ENCODE measurements at places on chromosomes 7 and 10. TPM values are rescaled to one million over a fixed set of nuclear protein-coding genes. Genes with fewer than 3 reads are reported as not detected.
A peak's percentile ranks its signal among the peaks of the same experiment; 100 is the strongest.

PLCE1 gene
- not detected for total RNA-seq

RAPGEF5 gene
- total RNA-seq: 0.72 TPM

UPK3BL2 gene
- total RNA-seq: 20.5 TPM

NEUROD6 gene
- not detected for total RNA-seq

FGL2 gene
- total RNA-seq: 9.6 TPM

MMP21 gene
- total RNA-seq: 0.25 TPM

CHAT gene
- total RNA-seq: not detected

AKR1C4 gene
- not detected for total RNA-seq

GIMAP8 gene
- total RNA-seq: 31.0 TPM

OR2A42 gene
- total RNA-seq: not detected

LRRD1 gene
- total RNA-seq: not detected

DNA sequence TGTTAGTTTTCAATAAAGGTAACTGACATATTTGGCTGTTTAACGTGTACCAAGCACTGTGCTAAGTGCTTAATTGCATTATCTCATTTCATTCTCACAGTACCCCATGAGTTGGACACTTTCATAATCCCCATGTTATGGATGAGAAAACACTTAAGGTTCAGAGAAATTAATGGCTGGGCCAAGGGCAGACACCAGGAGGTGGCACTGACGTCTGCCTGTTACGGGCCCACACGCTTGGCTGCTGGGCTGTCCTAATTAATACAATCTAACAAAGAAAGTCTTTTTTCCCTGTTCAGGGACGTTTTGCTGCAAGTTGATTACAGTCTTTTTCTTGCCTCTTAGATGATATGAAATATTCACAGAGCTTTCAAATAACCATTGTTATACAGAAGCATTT lies 16.1 kb downstream of the DYDC2 start:
- DNase-seq: no peak

DNA sequence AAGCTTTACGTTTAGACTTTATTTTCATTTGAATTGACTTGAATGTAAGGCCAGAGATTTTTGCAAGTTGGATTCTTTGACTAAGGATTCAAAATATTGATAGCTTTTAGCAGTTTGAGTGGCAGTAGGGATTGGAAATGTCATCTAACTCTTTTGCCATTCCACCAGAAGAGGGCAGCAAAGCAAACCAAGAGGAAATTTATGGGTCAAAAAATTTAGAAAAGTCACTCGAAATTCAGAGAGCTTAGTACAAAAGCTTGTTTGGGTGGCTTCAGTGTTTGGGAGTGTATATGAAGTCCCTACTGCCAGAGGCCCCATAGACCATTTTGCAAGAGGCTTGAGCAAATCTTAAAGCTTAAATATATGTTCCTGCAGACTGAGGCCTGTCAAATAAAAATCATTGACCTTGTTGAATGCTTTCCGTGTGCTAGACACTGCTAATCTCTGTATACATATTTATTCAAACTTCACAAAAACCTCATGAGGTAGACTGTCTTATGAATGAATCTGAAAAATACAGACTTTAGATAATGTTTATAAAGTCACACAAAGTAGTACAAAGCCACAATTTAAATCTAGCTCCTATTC lies 44.6 kb upstream of the RSBN1L start:
- no peak for DNase-seq

DNA sequence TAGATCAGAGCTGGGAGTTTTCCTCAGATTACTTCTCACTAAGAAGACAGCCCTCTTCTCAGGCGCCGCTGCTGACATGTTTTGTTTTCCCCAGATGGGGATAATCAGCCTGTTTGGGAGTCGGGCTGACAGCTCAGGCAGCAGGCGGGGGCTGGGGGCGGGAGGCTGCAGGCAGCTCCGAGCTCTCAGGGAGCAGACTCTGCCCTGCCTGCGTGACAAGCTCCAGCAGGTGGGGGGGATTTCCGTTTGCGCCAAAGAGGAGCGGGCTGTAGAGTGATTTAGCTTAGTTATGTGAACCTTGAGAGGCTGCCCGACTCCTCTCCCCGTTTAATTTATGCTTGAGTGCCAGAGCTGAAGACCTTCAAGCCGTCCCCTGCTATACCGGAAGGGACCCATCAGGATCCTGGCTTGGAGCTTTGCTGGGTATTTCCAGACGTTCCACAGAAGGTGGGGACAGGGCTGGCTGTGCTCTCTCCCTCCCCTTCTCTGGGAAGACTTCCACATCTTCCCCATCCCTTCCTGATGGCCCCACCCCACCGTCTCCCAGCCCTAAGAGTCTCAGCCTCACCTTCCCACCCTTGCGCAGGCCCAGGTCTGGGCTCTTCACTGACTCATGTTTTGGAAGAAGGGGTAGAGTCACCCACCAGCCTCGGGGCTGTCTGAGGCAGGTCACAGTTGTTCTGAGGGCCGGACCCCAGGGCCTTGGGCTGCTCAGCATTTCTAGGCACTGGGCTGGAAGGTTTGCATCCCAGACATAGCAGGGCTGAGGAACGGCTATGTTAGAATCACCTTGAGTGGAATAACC lies 24.7 kb upstream of the ADCYAP1R1 start:
- DNase-seq: no peak

DNA sequence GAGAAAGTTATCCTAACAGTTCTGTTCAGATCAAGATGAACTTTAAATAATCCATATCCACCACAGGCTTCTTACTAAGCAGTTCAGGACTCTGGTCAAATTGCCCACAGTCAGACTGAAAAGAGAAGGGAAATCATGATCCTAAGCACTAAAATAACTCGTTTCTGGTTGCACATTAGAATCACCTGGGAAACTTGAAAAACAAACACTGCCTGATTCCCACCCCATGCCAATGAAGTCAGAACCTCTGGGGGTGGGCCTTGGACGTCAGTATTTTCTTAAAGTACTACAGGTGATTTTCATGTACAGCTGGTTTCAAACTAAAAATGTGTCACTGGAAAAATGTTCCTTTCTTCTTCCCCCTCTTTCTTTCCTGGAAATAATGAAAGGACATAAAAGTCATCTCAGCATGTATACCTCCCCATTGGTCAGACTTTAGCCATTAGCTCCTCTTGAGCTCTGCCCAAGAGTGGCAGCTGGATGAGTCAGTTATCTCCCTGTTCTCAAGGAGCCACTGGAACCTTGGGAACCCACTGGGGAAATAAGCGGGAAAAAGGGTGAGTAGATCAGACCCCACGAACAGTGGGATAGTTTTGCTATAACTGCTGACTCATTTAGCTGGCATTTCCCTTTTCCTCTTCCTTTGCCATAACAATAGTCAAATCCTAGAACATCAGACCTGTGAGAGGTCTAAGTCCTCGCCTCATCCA lies 75.3 kb upstream of the IL6 start:
- no peak for DNase-seq

- DNase-seq: peak; percentile 55
Observed at GRCh38 chr10:70324339-70324861, 40.6 kb upstream of the NPFFR1 start.

GRCh38 chr10:121975295-121976086 lies 474 bp upstream of the NSMCE4A start:
- DNase-seq: no peak

DNA sequence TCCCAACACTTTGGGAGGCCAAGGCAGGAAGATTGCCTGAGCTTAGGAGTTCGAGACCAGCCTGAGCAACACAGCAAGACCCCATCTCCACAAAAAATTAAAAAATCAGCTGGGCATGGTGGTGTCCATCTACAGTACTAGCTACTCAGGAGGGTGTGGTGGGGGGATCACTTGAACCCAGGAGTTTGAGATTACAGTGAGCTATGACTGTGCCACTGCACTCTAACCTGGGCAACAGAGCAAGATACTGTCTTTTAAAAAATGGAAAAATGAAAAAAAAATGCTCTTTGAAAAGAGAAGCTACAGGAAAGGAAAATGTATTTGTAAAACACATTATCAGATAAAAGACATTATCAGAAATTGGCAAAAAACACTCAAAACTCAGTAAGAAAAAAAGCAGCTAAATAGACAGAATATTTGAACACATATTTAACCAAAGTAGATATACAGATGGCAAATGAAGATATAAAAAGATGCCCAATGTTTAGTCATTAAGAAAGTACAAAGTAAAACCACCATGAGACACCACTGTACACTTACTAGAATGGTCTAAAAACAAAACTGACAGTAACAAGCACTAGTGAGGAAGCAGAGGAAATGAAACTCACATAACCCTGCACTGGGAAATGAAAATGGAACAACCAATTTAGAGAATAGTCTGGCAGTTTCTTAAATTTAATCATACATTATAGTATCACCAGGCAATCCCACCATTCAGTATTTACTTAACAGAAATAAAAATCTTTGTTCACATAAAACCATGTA lies 40.5 kb downstream of the NRBF2 start:
- no peak for DNase-seq

- no peak for DNase-seq
Observed at GRCh38 chr10:70812814-70813213, 2.9 kb upstream of the SGPL1 start.

GRCh38 chr7:6917258-6917657 lies 91.2 kb upstream of the CCZ1B start:
- DNase-seq: no peak

GRCh38 chr7:151716323-151716722 lies 160.6 kb downstream of the PRKAG2 start:
- DNase-seq: no peak

DNA sequence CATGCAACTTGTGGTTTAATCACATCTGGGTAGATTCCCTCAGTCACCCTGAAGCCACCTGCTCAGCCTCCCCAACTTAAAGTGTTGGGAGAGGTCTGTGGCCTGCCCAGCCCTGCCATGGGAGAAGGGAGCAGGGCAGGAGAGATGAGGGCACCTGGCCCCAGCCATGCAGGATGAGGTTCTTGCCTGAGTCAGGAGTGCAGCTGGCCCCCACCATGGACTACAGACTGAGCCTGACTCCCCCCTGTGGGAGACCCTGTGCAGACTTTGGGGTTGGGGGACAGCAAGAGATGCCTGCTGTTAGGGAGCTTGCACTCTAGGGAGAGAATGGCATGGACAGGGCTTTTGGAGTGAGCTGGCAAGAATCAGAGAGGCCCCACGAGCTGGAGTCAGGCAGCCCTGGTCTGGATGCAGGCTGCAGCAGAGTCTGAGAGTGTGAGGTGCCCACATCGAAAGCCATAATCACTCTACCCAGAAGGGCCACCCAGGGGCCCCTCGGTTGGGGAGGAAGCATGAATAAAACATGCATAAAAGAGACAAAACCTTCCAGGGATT lies 34.7 kb upstream of the DPYSL4 start:
- DNase-seq: no peak

DNA sequence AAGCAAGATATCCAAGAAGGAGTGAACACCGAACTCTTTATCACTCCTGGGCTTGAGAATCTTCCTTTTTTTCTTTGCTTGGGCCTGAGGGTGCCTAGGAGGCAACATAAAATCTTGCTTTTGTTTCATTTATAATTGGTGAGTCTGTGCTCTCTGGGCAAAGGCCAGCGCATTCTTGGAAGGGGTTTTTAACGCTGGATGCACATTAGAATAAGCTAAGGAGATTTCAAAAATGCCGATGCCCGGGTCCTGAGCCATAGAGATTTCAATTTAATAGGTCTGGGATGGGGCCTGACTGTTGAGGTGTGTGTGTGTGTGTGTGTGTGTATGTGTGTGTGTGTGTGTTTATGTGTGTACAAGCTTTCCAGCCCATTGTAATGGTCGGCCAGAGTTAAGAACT lies 62.0 kb upstream of the SORCS3 start:
- no peak for DNase-seq

- peak; percentile 98 for DNase-seq
Observed at GRCh38 chr7:66681491-66682349, 53.0 kb downstream of the KCTD7 start.

DNA sequence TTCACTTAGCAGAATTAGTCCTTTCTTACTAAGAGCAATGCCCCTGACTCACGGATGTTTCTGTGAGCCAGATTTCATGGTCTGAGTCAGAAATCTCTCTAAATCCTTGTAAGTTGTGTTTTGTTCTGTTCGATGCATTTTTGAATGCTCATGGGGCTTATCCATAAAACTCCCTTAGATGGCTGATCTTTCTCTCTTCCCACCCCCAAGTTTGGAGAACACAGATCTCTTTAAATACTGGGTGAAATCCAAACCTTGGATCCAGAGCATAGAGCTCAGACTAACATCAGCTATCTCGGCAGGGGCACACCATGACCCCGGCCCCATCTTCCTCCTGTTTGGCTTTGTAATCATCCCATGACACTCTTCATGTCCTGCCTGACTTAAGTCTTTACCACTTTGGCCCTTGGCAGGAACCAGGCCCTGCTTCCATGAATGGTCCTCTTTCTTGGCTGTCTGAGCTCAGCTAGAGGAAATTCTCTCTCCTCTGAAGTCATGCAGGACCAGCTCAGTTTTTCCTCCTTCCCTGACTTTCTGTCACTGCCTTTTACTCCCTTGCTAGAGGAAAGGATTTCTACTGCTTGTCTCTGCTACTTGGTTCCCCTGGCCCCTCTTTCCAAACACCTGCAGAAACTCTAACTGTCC lies 120.4 kb upstream of the RAB11FIP2 start:
- no peak for DNase-seq

DNA sequence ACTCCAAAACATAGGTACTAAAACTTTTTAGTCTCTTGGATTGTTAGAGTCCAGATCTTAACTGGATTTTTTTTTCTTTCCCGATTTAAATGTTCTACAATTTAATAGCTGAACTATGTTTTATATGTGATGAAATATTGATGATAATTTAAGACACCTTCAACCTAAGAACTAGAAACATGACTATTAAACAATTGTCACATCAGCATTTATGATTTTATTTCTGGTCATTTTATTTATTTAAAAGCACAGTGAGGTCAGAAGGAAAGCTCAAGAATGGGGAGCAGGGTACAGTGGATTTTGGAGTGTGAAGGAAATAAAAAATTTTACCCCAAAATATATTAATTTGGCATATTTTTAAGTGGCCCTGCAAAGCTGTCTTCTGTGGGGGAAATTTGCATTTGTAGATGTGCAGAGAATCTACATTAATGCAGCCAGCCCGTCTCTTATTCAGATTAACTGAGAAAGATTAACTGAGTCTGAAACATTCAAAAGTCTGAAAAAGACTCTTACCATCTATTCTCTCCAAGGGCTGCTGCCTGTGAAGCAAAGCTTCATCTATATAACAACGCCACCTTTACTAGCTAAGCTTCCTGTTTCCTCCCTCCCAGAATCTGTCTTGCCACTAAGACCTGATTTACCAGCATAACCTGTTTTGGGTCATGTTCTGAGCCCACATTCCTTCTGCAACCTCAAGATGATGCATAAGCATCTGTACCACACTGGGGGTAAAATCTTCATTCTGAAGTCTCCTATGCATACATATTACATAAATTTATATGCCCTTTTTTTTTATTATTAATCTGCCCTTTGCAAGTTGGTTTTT lies 86.4 kb downstream of the TMEM106B start:
- no peak for DNase-seq

GRCh38 chr10:74502963-74503608 lies 323.3 kb upstream of the KAT6B start:
- DNase-seq: no peak

DNA sequence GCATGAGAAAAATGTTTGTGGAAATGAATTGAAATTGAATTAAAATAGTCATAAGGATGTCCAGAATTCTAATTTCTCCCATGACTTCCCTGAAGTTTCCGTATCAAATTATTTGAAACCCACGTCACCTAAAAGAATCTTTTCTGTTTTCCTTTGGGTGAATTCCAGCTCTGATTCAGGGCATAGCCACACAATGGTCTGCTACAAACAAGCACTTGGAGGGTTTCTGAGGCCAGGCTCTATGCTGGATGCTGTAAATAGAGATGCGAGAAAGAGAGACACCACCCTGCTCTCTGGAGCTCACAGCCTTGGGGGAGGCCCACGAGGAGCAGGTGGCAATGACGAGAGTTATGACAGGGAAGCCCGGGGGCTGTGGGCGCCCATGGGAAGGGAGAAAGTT lies 33.6 kb downstream of the GHRHR start:
- DNase-seq: no peak

Data from activated naive CD8-positive, alpha-beta T cell treated with anti-CD3 and anti-CD28 coated beads, Interleukin-2, amount 10 ng/mL, durations not matched to agents 7 days and 5 days (primary cell).